ENCODE measurements at places on chromosomes 4 and X. TPM values are rescaled to one million over a fixed set of nuclear protein-coding genes. Genes with fewer than 3 reads are reported as not detected.

Gene PDCL2
- total RNA-seq = not detected

Gene TTC29
- total RNA-seq = not detected

Gene JCHAIN
- 0.36 TPM for total RNA-seq

Gene USP17L10
- not detected for total RNA-seq

Gene RADX
- total RNA-seq = 5.2 TPM

Gene RBM10
- 47.1 TPM for total RNA-seq

Gene CXCL8
- total RNA-seq = 0.82 TPM

Gene GYPE
- total RNA-seq = 0.15 TPM

Gene AMBN
- total RNA-seq = not detected

GRCh38 chrX:115525486-115525885 is 35.5 kb upstream of the PLS3 start:
- H3K4me3 ChIP-seq = no peak overlapping the region
- no peak overlapping the region for H3K27ac ChIP-seq
- H3K27me3 ChIP-seq = no peaks in the 10 kb centered on the region
- DNase-seq = no peak
- no peaks in the 10 kb centered on the region for H3K4me1 ChIP-seq
- no peaks in the 10 kb centered on the region for H3K36me3 ChIP-seq

DNA sequence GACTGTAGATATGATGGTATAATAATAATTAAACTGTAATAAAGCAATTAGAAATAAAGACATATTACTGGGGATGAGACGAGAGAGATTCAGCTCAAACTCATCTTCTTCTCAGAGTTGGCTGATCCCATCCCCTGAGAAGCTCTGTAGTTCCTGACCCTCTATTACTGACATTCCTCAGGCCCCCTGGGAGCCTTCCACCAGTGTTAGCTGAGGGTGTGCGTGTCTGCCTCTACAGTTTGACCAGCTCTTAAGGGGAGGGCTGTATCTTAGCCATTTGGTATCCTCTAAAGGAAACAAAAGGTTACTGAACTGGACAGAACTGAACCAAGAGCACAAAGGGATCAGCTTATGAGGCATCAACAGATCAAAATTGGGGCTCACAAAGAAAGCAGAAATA is 11.2 kb downstream of the FHDC1 start:
- H3K36me3 ChIP-seq = no peaks in the 10 kb centered on the region
- H3K27me3 ChIP-seq = no peaks in the 10 kb centered on the region
- H3K4me3 ChIP-seq = no peak overlapping the region
- no peak overlapping the region for H3K27ac ChIP-seq
- no peaks in the 10 kb centered on the region for H3K4me1 ChIP-seq

GRCh38 chrX:124348885-124349453 is 2.6 kb downstream of the SH2D1A start:
- H3K27me3 ChIP-seq = no peaks in the 10 kb centered on the region
- H3K36me3 ChIP-seq = no peaks in the 10 kb centered on the region
- H3K4me1 ChIP-seq = no peaks in the 10 kb centered on the region
- DNase-seq = no peak

DNA sequence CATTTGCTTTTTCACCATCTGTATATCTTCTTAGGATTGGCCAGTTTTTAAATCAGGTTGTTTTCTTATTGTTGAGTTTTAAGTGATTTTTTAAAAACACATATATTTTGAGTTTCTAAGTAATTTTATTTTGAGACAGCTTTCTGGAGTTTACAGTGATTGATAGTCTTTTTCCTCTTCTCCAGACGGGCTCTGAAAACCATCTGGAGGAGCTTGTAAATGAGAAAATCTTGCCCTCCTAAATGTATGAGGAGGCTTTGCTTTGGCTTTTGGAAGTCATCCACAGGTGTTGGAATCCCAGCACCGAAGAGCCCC is 160.2 kb downstream of the SOWAHB start:
- no peak overlapping the region for H3K27ac ChIP-seq
- H3K4me1 ChIP-seq = no peaks in the 10 kb centered on the region
- DNase-seq = no peak
- no peak overlapping the region for H3K4me3 ChIP-seq

- no peaks in the 10 kb centered on the region for H3K27me3 ChIP-seq
- no peaks in the 10 kb centered on the region for H3K4me1 ChIP-seq
- H3K4me3 ChIP-seq = no peak overlapping the region
Measured at GRCh38 chrX:137425273-137425902, 140.5 kb upstream of the ZIC3 start.

DNA sequence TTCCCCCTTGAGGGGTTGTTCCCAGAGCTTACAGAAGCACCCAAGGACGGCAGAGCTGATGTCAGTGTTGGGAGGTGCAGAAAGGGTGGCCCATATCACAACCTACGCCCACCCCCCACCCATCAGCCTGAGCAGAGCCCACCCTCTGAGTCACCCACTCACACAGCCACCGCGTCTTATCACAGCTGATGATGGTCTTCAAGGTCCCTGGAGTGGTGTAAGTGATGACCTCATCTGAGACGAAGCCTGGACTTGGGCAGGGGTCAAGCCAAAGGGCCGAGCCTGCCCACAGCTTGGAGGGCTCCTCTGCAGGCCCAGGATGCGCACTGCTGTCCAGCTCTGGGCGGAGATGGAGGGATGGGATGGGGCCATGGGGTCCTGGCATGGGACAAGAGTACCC is 3.0 kb upstream of the HTRA3 start:
- DNase-seq = no peak
- H3K27me3 ChIP-seq = no peaks in the 10 kb centered on the region
- H3K36me3 ChIP-seq = no peaks in the 10 kb centered on the region
- no peaks in the 10 kb centered on the region for H3K4me1 ChIP-seq
- H3K4me3 ChIP-seq = no peak overlapping the region

DNA sequence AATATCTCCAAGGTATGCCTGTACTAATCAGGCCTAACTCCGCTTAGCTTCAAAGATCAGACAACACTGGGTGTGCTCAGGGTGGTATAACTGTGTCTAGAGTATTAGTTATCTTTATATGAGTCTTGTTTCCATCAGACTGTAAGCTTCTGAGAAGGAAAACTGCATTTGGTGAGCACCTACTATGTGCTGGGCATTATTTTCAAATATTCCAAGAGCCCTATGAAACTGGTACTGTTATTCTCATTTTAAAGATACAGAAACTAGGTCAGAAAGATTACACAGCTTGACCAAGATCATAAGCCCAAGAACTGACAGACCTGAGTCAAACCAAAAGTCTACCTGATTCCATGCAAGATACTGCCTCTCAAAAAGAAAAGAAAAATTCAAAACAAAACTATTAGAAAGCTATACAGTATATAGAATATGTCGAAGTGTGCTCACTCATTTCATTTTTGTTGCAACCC is 44.4 kb downstream of the LRBA start:
- no peaks in the 10 kb centered on the region for H3K36me3 ChIP-seq
- H3K4me3 ChIP-seq = no peak overlapping the region
- peaks cover 8% of the 10 kb centered on the region for H3K4me1 ChIP-seq
- no peak for DNase-seq
- H3K27me3 ChIP-seq = no peaks in the 10 kb centered on the region

DNA sequence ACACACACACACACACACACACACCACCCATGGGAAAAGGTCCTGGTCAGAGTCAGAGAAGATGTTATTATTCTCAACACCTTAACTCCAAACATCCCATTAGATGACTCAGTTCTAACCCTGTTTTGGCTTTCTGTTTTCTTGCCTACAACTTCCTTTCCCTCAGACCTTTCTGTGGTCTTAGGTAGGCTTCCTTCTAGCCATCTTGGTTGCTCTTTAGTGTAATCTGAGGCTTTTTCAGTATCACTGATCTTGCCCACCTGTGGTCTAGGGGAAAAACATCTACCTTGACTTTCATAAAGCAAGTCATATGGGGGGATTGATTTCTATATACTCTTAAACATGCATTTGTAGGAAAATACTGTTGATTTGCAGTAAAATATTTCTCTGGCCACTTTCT is 56.9 kb downstream of the ATG4A start:
- no peak overlapping the region for H3K27ac ChIP-seq
- H3K36me3 ChIP-seq = no peaks in the 10 kb centered on the region
- H3K4me3 ChIP-seq = no peak overlapping the region
- no peak for DNase-seq

DNA sequence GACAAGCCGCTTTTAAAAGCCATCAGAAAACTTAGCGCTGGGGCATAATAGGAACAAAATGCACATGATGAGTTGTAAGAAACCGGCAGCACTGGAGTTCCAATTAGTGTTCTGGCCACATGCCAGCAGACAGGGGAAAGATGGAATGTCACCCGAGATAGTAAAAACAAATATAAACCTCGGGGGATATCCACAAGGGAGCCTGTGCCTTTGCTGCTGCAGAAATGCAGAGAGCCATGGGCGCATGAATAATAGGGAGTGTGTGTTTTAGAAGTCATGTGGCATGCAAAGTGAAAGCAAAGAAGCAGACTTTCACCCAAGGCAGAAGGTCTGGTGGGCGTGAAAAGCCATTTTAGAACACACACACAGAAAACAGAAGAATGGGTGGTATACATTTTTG is 19.1 kb downstream of the GPRASP3 start:
- H3K4me1 ChIP-seq = no peaks in the 10 kb centered on the region
- H3K36me3 ChIP-seq = no peaks in the 10 kb centered on the region
- H3K4me3 ChIP-seq = no peak overlapping the region
- H3K27ac ChIP-seq = no peak overlapping the region
- DNase-seq = no peak

DNA sequence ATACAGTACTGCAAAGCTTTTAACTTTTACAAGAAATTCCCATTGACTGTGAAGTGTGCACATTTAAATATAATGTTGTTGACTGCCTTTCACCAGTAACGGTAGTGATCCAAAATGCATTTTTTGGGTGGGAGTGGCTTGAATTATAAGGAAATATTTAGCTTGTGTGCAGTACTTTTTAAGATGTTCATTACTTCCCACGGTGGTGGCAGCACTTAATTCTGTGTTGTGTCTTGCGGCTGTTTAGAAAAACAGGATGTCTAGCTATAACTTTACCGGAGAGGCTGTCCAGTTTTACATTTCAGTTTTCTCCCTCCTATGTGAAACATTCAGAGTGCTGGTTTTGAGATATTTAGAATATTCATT is 1.7 kb downstream of the TMEM131L start:
- no peak overlapping the region for H3K4me3 ChIP-seq
- no peak for DNase-seq
- peaks cover 2% of the 10 kb centered on the region for H3K36me3 ChIP-seq
- H3K4me1 ChIP-seq = peaks cover 18% of the 10 kb centered on the region

- no peak for DNase-seq
- no peak overlapping the region for H3K4me3 ChIP-seq
- H3K27me3 ChIP-seq = no peaks in the 10 kb centered on the region
Measured at GRCh38 chr4:139253713-139254112, 26.3 kb downstream of the MGARP start.

DNA sequence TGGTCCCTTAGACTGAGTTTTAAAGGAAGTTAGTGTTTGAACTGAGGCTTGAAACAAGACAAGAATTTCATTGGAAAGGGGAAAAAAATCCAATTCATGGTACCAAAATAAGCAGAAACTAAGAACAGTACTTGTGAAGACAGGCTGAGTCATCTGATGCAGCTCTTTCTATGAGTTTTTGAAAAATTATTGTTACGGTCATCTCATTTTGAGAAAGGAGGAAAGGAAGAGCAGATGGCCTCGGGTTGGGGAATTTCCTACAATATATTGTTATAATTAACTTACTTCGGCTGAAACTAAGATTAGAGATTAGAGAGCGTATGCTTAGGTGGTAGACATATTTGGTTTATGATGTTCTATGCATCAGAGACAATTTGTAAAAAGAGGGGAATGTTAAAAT is 2164.8 kb upstream of the AGA start:
- no peak for DNase-seq
- H3K36me3 ChIP-seq = no peaks in the 10 kb centered on the region
- H3K27ac ChIP-seq = no peak overlapping the region
- H3K4me3 ChIP-seq = no peak overlapping the region

- no peaks in the 10 kb centered on the region for H3K27me3 ChIP-seq
- no peaks in the 10 kb centered on the region for H3K4me1 ChIP-seq
- H3K36me3 ChIP-seq = no peaks in the 10 kb centered on the region
Measured at GRCh38 chrX:2677764-2678163, 13.3 kb upstream of the CD99 start.

- no peak for DNase-seq
- no peaks in the 10 kb centered on the region for H3K36me3 ChIP-seq
- H3K27me3 ChIP-seq = no peaks in the 10 kb centered on the region
- H3K4me1 ChIP-seq = no peaks in the 10 kb centered on the region
- H3K27ac ChIP-seq = no peak overlapping the region
Measured at GRCh38 chr4:6369924-6370645, 100.4 kb downstream of the WFS1 start.

- no peaks in the 10 kb centered on the region for H3K27me3 ChIP-seq
- DNase-seq = no peak
- H3K4me1 ChIP-seq = no peaks in the 10 kb centered on the region
- no peak overlapping the region for H3K27ac ChIP-seq
Measured at GRCh38 chrX:7059859-7060258, 87.7 kb upstream of the STS start.

DNA sequence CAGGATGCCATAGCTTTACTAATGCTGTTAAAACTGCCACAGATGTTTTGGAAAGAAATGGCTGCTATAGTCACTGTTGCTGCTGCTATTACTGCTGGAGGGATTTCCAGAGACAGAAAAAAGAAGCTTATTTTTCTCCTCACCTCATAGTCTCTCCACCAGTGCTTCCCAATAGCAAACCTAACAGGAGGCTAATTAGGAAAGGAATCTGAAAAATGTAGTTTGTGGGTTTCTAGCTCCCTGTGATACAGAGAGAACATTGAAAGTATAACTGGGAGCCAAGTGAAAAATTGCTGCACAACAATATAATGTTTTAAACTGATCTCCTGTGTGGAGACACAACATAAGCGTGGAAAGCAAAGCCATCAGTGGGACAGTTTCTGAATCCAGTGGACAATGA is 8.6 kb upstream of the TSPAN7 start:
- no peak overlapping the region for H3K4me3 ChIP-seq
- no peak overlapping the region for H3K27ac ChIP-seq
- DNase-seq = no peak
- no peaks in the 10 kb centered on the region for H3K36me3 ChIP-seq
- no peaks in the 10 kb centered on the region for H3K27me3 ChIP-seq
